KBM-7 (cell line): ENCODE measurements at places on chromosomes 12 and 14.

- no peak for DNase-seq
These were observed 212.4 kb upstream of the FAR2 start for GRCh38 chr12:28936711-28937110.

DNA sequence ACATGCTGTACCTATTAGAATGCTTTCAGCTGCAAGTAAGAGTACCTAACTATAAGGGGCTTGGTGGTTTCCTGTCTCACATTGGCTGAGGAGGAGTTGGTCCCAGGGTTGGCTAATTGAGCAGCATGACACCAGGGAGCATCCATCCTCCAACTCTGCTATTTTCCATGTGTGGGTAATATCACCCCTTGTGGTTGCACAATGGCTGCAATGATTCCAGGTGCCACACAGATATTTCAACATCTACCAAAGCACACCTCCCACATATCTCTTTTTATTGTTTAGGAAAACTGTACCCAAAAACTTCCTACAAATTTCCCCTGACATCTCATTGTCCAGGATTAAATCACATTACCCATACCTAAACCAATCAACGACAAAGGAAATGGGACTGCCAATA, 118.0 kb upstream of the EEA1 start:
- no peak for DNase-seq

GRCh38 chr14:53108292-53109104, 44.6 kb downstream of the DDHD1 start:
- DNase-seq, result no peak

DNA sequence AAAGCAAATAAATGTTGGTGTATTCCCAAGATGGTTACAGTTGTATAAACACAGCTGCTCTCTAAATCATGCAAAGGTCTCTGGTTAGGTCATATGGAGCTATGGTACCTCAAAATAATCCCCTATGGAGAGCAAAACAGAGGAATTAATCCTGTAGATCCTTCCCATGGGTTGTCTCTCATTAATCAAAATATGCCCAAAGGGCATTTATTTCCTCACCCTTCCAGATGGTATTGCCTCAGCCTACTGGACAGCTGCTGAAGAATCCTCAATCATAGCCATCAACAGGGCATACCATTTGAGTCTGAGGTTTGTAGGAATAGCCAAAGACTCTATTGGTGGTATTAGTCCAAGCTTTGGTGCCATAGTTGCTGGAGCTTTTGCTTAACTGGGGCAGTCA, 360.9 kb downstream of the RPL10L start:
- no peak for DNase-seq

- DNase-seq, result no peak
These were observed 50.1 kb downstream of the CHST11 start for GRCh38 chr12:104506676-104507401.

DNA sequence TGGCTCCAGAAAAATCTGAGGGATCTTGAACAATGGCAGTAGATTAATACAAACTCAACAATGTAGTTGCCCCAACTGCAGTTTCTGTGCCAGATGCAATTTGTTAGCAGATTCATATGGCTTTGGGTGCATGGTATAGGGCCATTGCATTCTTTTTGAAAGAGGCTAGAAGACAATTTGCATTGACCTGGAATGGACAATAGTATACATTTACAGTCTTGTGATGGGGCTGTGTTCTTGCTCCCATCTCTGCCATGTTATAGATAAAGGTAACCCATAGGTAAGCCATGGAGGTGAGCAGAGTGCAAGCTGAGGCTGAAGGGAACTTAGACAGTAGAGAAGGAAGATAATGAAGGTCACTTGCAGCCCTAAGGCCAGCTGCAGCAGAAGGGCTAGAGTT, 50.1 kb upstream of the DIO3 start:
- no peak for DNase-seq
